Uterus (tissue), 4 donors: ENCODE measurements at places on chromosomes 5 and 9. TPM values are rescaled to one million over a fixed set of nuclear protein-coding genes. Genes with fewer than 3 reads are reported as not detected.

DNA sequence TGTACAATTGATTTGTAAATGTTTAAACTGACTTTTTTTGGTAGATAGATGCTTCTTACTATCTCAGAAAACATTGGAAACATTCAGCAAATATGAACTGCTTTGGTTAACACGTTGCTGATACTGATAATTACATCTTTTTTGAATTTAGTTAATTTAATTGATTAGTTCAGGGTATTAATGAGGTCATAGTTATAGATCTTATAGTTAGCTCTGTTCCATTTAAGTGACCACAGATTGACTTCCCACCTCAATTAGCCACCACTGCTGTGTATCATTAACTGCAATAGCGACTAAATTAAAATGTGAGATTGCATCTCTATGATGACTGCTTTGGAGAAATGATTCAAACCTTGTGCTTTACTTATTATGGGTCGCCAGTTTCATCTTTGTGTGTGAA, 407.1 kb upstream of the EDIL3 start:
- DNase-seq, result no peak
- H3K27ac ChIP-seq, result no peak overlapping the region
- no peak overlapping the region for H3K4me3 ChIP-seq
- no peaks in the 10 kb centered on the region for H3K36me3 ChIP-seq

- peaks cover 19% of the 10 kb centered on the region for H3K4me1 ChIP-seq
- no peak overlapping the region for H3K4me3 ChIP-seq
- H3K27ac ChIP-seq, result peak overlapping the region; percentile 92
- no peaks in the 10 kb centered on the region for H3K36me3 ChIP-seq
Observed at GRCh38 chr5:132386644-132387286, 17.3 kb downstream of the SLC22A5 start.

DNA sequence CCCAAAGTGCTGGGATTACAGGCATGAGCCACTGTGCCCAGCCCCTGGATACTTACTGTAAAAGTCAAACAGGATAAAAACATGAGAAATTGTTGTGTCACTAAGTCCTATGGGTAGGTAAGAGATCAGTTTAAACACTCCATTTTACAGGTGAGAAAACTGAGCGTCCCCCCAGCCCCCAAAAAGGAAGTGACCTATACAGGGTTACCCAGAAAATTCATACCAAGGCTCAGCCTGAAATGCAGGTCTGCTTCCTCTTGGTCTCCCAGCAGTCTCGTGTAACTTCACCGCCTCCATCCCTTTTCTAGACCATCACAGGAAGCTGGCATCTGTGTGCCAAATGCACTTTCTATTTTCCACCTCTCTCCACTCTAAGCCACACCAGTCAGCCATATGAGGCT, 57.2 kb downstream of the TMOD1 start:
- no peak overlapping the region for H3K4me3 ChIP-seq
- DNase-seq, result no peak
- no peaks in the 10 kb centered on the region for H3K36me3 ChIP-seq
- no peaks in the 10 kb centered on the region for H3K27me3 ChIP-seq

DNA sequence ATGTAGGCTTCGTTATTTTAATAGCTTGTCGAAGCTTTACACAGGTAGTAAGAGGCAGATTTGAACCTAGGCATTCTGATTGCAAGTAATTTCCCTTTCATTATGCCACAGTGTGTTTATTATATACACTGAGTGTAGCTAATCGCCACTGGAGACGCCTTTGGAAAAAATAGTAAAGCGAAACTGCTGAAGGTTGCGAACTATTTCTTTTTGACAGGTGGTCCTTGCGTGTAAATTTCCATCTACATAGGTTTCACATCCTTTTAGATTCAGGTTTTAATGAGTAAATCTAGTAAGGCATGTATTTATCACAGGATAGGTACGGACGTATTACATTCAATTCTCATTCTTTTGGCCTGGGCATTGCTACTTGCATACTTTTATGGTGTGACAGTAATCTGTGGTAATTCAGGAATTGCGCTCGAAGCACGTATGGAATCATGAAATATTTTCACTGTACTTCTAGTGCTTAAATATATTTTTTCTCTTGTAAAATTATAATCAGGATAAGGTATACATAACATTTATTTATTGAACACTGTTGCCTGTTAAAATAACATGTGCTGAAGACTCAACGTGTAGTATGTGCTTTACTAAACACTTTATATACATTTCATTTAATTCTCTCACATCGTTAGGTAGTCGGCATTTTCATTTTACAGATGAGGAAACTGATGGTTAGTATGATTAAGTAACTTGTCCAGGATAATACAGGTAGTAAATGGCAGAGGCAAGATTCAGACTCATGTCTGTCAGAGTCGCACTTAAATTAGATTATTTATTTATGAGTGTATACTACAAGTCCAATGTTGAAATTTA, 1.8 kb downstream of the MARCHF6 start:
- H3K27me3 ChIP-seq, result no peaks in the 10 kb centered on the region
- DNase-seq, result no peak
- no peaks in the 10 kb centered on the region for H3K36me3 ChIP-seq
- peak overlapping the region; percentile 99 for H3K27ac ChIP-seq

The SIGMAR1 gene
- total RNA-seq, result 34.1 TPM

DNA sequence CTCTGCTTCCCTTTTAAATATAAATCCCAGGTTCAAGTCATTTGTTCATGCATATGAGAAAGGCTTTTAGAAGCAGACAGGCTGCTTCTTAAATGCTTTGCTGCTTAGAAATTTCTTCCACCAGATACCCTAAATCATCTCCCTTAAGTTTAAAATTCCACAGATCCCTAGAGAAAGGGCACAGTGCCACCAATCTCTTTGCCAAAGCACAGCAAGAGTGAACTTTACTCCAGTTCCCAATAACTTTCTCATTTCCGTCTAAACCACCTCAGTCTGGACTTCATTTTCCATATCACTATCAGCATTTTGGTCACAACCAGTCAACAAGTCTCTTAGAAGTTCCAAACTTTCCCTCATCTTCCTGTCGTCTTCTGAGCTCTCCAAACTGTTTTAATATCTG, 679.8 kb upstream of the FTMT start:
- no peaks in the 10 kb centered on the region for H3K36me3 ChIP-seq
- no peaks in the 10 kb centered on the region for H3K4me1 ChIP-seq
- no peak for DNase-seq
- no peaks in the 10 kb centered on the region for H3K27me3 ChIP-seq

GRCh38 chr9:95230046-95230445, 87.5 kb downstream of the FANCC start:
- no peak overlapping the region for H3K27ac ChIP-seq
- H3K27me3 ChIP-seq, result no peaks in the 10 kb centered on the region
- no peaks in the 10 kb centered on the region for H3K36me3 ChIP-seq
- no peak for DNase-seq
- H3K4me1 ChIP-seq, result no peaks in the 10 kb centered on the region
- no peak overlapping the region for H3K4me3 ChIP-seq

GRCh38 chr9:121620777-121621449, 30.5 kb upstream of the DAB2IP start:
- no peaks in the 10 kb centered on the region for H3K27me3 ChIP-seq
- DNase-seq, result no peak
- H3K4me1 ChIP-seq, result peaks cover 3% of the 10 kb centered on the region

DNA sequence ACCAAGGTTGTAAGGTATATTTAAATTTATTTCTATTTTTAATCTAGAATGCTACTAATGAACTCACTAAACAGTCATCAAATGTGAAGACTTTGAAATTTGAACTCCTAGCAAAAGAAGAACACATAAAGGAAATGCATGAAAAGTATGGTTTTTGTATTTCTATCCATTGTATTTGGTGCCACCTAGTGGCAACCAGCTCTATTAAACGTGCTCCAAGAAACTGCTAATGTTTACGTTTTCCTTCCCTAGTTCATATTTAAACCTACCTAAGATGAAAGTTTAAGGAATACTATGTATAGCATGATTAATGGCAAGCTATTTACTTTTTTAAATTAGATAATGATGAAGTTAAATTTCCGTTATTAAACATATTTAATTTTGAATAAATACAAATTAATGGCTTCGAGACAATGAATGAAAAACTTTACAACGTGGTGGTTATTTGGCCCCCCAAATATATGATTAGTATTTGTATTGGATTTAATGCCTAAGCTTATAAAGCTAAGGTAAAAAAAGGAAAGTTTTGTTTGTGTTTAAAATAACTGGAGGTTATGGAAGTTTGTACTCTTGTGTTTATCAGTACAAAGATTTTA, 115.9 kb upstream of the SH3GL2 start:
- H3K4me3 ChIP-seq, result no peak overlapping the region
- no peaks in the 10 kb centered on the region for H3K27me3 ChIP-seq
- H3K4me1 ChIP-seq, result no peaks in the 10 kb centered on the region
- no peak overlapping the region for H3K27ac ChIP-seq
- peak; percentile 34 for DNase-seq

- no peaks in the 10 kb centered on the region for H3K27me3 ChIP-seq
- H3K4me3 ChIP-seq, result peak overlapping the region; percentile 79
- no peaks in the 10 kb centered on the region for H3K4me1 ChIP-seq
- H3K36me3 ChIP-seq, result no peaks in the 10 kb centered on the region
Observed at GRCh38 chr5:54309691-54310432, 511 bp downstream of the ARL15 start.

DNA sequence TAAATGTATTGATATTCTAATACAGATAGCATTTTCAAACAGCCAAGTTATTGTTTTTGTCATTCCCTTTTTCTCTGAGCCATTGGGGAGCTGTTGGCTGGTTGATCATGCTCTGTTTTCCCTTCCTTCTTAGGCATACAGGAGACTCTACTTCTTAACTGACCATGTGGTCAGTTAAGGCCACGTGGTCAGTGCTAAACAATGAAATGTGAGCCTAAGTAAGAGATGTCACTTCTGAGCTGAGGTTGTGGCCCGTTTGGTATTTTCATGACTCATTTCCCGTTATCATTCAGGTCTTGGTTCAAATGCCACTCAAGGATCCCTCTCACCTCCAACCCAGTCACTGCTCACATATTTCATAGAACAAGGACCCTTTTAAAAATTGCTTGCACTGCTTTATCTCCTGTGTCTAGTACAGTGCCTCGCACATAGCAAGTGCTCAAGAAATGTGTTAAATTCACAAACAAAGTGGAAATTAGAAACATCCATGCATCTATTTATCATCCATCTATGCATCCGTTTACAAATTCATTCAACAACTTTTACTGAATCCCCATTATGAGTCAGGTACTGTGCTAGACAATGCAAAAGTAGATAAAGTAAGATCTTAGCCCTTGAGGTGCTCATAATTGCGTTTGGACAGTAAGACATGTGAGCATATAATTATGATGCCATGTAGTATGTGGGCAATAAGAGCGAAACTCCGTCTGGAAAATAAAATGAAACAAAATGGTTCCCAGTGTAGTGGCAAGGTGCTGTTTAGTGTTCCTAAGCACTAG, 50.7 kb downstream of the ARRDC3 start:
- no peak overlapping the region for H3K4me3 ChIP-seq
- no peaks in the 10 kb centered on the region for H3K36me3 ChIP-seq
- no peaks in the 10 kb centered on the region for H3K4me1 ChIP-seq
- no peak for DNase-seq

The SLC1A3 gene
- total RNA-seq, result 5.6 TPM

DNA sequence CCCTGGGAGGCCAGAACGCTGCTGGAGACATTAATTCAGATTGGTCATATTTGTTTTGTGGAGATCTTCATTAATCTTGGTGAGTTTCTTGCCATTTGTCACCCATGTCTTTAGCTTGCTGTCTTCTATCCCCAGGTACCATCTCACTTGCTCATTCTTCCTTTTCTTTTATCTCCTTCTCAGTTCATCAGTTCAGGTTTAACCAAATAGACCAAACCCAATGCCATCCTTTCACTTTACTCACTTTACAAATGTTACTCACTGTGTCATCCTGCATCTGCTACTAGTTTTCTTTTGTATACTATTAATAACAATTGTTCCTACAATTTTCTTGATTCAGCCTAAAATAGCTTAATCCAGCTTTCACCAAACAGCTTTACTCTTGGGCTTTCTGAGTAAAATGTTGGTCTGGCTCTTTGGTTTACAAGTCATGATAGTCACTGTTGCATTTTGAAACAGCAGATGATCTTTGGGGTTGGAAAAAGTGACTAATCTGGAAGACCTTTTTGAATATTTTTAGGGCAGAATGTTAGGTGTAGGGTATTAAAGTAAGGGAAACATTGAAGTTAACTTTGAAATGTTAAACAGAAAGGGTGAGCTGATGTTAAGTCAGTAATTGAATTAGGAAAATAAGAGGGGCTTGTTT, 246.9 kb downstream of the ZSWIM6 start:
- no peak for DNase-seq
- H3K36me3 ChIP-seq, result no peaks in the 10 kb centered on the region
- no peak overlapping the region for H3K4me3 ChIP-seq
- no peaks in the 10 kb centered on the region for H3K4me1 ChIP-seq

DNA sequence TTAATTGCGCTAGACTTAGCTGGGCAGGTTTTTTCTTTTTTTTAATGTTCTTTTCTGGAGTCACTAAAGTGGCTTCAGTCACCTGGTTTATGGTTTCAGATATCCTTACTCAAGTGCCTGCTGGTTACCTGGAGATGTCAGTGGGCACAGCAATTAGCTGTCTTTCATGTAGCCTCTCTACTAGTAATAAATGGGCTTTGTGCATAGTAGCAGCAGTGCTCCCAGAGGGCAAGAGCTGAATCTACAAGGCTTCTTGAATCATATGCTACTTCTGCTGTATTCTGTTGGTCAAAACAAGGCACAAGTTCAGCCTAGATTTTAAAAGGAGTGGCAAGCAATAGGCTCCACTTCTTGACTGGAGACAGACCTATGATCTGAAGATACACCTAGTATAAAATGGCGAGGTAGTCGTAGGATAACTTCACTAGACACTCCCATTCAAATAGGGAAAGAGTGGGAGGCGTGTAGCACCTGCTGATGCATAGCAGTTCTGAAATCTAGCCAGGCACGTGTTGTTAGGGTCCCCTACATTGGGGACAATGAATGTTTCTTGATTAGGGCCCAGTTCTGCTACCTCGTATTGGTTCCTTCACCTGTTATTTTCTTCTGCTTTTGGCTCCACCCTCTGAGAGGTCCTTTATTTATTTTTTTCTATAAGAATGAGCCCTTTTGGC, 7.0 kb downstream of the SCAMP1 start:
- no peak overlapping the region for H3K27ac ChIP-seq
- no peak for DNase-seq
- H3K4me3 ChIP-seq, result no peak overlapping the region

DNA sequence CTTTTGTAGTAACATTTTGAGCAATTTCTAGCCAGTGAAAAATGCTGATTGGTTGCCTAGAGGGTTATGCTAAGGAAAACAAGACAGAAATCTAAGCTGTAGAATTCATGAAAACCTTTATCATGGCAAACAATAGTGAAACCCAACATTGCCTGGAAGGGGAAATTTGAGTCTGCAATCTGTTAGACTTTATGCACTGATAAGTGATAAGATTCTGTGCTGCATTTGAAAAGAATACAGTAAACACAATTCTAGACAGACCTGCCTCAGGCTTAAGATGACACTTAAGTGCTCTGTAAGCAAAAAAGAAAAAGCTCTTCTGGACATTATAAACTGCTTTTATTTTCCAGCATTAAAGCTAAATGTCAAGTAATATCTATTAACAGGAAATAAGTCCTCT, 519.3 kb downstream of the ISL1 start:
- no peaks in the 10 kb centered on the region for H3K4me1 ChIP-seq
- no peak overlapping the region for H3K27ac ChIP-seq
- H3K4me3 ChIP-seq, result no peak overlapping the region
- no peaks in the 10 kb centered on the region for H3K27me3 ChIP-seq
- H3K36me3 ChIP-seq, result no peaks in the 10 kb centered on the region

- H3K27ac ChIP-seq, result no peak overlapping the region
- no peaks in the 10 kb centered on the region for H3K27me3 ChIP-seq
- no peaks in the 10 kb centered on the region for H3K4me1 ChIP-seq
Observed at GRCh38 chr5:24363789-24364481, 280.8 kb downstream of the CDH10 start.
